Smooth muscle cell of bladder (primary cell): ENCODE measurements at places on chromosomes 7 and 10. TPM values are rescaled to one million over a fixed set of nuclear protein-coding genes. Genes with fewer than 3 reads are reported as not detected.

EVX1 gene
- total RNA-seq, result under 0.01 TPM in 1 of 2 replicates, not detected in the other

PDE1C gene
- total RNA-seq, result 0.92 and 2.7 TPM in 2 replicates

LIPN gene
- total RNA-seq, result not detected in 2 replicates

OR2A12 gene
- total RNA-seq, result not detected in 2 replicates

HMX2 gene
- not detected in 2 replicates for total RNA-seq

ZNF679 gene
- total RNA-seq, result not detected in 2 replicates

CYP2C9 gene
- not detected in 2 replicates for total RNA-seq
